Fibroblast of gingiva (primary cell): ENCODE measurements at places on chromosomes 6 and 20.

DNA sequence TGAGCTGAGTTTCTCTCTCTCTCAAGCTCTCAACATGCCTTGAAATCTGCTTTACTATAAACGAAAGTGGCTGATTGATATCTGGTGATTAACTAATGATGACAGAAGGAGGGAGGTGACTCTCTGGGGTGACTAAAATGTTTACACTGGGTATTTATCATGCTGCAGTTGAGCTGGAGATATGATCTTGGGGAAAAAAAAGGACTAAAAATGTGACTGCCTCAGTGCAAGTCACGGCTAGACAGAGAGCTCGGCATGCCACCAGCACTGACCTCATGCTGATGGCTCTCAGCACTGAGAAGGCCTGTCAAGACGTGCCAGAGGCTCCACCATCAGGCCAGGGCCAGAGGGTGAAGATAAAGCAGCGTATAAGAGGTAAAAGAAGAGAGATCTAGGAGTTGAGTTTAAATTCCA, 103.1 kb upstream of the SPACA1 start:
- DNase-seq: peak; percentile 48

GRCh38 chr6:50198245-50198644, 148.5 kb upstream of the DEFB112 start:
- DNase-seq: no peak

- peak; percentile 75 for DNase-seq
These were observed 7.0 kb downstream of the DYNLRB1 start for GRCh38 chr20:34522969-34523871.

- peak; percentile 72 for DNase-seq
These were observed 10.0 kb upstream of the RIPOR3 start for GRCh38 chr20:50701041-50701963.

DNA sequence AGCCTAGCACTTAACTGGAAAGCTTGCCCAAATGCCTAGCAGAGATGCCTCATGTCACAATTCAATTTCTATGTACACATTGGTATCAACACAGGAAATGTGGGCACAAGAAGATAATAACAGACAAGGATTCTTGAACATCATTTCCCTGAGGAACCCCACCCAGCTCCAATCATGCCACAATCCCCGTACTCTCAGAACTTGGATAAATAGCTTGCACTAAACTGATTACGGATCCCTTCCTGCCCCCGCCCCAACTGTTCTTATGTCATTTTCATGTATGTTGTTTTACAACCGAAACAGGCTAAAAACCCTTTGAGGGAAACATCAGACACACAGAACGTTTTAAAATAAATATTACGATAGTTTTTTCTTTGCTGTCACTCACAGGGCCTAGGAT, 87.1 kb downstream of the BACH2 start:
- DNase-seq: no peak

- DNase-seq: no peak
These were observed 141.4 kb upstream of the SULF2 start for GRCh38 chr20:47926731-47927130.

- DNase-seq: no peak
These were observed 317.8 kb downstream of the CDH4 start for GRCh38 chr20:61569825-61570224.

GRCh38 chr6:11018225-11018624, 25.9 kb downstream of the ELOVL2 start:
- no peak for DNase-seq

- DNase-seq: no peak
These were observed 842.6 kb upstream of the MANEA start for GRCh38 chr6:94734751-94735150.

GRCh38 chr6:33091957-33092356, 16.2 kb downstream of the HLA-DPB1 start:
- DNase-seq: no peak

- no peak for DNase-seq
These were observed 476.4 kb downstream of the KIF16B start for GRCh38 chr20:16096756-16097326.

GRCh38 chr20:64168381-64169090, 4.3 kb downstream of the MYT1 start:
- no peak for DNase-seq

DNA sequence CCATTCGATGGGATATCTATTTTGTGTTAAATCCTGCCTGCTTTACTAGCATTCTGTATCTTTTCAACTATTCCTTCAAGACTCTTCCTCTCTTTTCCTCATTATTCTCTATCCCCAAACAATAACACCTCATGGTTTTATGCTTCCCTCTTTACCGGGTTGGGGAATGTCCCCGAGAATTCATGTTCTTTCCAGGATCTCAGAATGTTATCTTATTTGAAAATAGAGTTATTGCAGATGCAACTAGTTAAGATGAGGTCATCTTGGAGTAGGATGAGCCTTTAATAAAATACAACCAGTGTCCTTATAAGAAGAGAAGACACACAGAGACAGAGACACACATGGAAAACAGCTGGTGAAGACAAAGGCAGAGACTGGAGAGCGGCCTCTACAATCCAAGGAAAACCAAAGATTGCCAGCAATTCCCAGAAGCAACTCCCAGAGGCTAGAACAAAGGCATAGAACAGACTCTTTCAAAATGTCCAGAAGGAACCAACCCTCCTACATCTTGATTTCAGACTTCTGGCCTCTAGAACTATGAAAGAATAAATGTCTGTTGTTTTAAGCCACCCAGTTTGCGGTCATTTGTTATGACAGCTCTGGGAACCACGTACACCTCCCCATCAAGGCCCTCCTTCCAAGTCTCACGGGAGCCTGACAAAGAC, 126.8 kb upstream of the TNFAIP3 start:
- DNase-seq: peak; percentile 46

GRCh38 chr6:44166591-44167184, 8.1 kb downstream of the CAPN11 start:
- no peak for DNase-seq

DNA sequence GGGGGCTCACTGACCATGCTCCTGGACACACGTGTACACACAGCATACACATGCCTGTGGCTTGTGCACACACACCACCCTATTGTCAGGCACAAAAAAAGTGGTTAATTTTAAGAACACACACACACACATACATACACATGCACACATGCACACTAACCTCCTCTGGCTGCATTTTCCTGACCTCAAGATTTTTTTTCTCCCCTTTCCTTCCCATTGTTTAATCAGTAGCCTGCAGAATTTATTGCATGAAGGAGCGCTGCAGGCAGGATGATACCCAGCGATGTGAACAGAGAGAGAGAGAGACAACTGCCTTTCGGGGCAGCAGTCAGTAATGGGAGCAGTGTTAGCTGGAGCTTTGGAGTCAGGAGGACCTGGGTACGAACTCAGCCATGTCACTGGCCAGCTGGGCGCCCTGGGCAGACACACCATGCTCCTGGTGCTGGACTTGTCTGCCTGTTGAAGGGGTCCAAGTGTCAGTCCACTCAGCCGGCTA, 990 bp upstream of the TRAF3IP2 start:
- DNase-seq: peak; percentile 47

- no peak for DNase-seq
These were observed 78.6 kb downstream of the FAXC start for GRCh38 chr6:99270826-99271225.

GRCh38 chr6:119201480-119201879, 123.0 kb upstream of the FAM184A start:
- no peak for DNase-seq
